ENCODE measurements at places on chromosomes 11 and 22. TPM values are rescaled to one million over a fixed set of nuclear protein-coding genes. Genes with fewer than 3 reads are reported as not detected.

The PDGFB gene
- total RNA-seq: 7.2 TPM

- DNase-seq: no peak
Measured at GRCh38 chr11:34558211-34558610, 44.6 kb upstream of the ELF5 start.

- DNase-seq: peak; percentile 29
Measured at GRCh38 chr11:17392872-17393271, 4.4 kb upstream of the KCNJ11 start.

- DNase-seq: no peak
Measured at GRCh38 chr11:32420937-32421901, 14.1 kb downstream of the WT1 start.

GRCh38 chr11:116948391-116948790, 111.0 kb upstream of the APOA1 start:
- DNase-seq: no peak

GRCh38 chr11:88167853-88168252, 7.4 kb downstream of the RAB38 start:
- DNase-seq: no peak

DNA sequence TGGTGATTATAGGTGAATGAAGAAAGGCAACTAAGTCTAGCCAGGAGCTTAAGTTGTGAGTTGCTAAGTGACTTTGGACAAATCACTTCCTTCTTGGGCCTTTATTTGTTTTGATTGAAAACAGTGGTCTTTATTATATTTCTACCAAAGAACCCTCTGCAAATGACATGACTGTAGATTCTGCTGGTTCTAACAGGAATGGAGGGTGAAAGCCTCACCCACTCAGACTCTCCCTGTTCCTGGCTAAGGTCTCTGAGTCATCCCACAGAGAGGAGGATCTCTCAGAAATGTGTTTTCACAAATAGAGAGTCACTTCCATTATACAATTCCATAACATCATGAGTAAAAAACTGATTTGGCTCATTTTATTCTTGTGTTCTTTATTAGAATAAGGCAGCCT, 583.9 kb upstream of the LRRC4C start:
- DNase-seq: no peak

DNA sequence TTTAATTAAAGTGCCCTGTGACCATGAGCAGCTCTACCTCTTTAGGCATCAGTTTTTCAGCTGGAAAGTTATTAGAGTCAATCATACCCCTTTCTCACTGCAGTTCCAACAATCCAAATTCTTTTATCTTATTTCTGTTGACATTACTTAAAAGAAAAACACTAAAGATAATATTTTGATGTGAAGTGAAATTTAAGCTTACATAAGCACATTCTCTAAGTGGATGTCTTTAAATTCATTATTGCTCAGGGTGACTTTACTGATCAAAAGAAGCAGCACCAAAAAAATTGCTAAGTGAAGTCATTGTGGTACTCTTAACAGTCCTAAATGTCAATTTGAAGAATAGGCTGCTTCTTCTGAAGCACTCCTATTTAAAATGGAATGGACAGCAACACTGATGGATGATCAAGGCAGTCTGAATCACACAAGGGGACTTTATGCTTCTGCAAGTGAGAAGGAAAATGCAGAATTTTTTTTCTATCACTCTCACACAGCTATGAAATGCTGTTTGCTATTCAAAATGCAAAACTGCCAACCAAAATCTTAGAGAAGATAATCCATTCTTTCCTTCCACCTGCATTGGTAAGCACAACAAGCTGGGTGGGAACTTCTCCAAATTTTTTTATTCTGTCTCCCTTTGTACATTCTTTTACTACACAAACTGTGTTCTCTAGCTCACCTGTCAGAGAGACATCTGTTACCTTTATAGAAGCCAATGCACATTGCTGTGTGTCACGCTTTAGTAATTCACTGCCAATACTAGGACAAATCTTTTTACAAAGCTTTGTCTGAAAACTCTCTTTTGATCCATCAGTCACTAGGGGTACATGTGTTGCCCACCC, 179.9 kb downstream of the GRIA4 start:
- no peak for DNase-seq
